Germinal center (tissue), 1 donor: ENCODE measurements at places on chromosomes 12 and 14.
A peak's percentile ranks its signal among the peaks of the same experiment; 100 is the strongest.

DNA sequence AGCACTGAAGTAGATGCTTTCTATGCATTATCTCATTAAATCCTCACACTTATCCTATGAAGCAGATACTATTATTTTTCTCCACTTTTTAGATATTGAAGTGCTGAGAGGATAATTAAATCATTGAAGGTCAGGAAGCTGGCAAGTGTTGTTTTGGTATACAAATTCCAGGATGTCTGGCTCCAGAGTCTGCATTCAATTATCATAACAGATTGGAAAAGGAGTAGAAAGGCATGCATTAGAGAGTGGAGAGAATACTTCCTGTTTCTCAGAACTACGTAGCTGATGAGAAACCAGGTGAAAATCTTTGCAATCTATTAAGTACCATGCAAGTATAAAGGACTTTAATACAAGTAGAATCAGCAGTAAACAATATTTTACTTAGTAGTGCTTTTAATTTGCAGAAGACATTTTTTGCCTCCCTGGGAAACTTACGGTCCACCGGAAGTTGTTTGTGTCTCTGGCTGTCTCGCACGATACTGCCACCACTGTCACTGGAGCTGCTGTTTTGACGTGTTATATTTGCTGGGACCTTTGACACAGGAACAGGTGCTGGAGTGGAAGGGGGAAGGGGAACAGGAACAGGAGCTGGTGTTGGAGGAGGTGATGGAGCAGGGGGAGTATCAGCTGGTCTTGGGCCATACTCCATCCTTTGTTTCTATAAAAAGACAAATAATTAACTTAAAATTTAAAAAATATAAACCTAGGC lies 158.0 kb downstream of the EPS8 start:
- no peak for DNase-seq

GRCh38 chr14:32449648-32450047 lies 120.5 kb downstream of the AKAP6 start:
- DNase-seq = no peak

GRCh38 chr12:79156846-79157463 lies 292.4 kb downstream of the SYT1 start:
- no peak for DNase-seq

- DNase-seq = no peak
Observed at GRCh38 chr14:105140581-105140980, 28.0 kb downstream of the JAG2 start.

- no peak for DNase-seq
Observed at GRCh38 chr12:95173392-95174251, 43.6 kb downstream of the FGD6 start.

GRCh38 chr14:105138551-105139111 lies 29.9 kb downstream of the JAG2 start:
- DNase-seq = no peak

GRCh38 chr14:55045087-55045486 lies 6.4 kb upstream of the MAPK1IP1L start:
- DNase-seq = no peak

GRCh38 chr14:99033951-99034350 lies 238.0 kb downstream of the BCL11B start:
- DNase-seq = no peak

DNA sequence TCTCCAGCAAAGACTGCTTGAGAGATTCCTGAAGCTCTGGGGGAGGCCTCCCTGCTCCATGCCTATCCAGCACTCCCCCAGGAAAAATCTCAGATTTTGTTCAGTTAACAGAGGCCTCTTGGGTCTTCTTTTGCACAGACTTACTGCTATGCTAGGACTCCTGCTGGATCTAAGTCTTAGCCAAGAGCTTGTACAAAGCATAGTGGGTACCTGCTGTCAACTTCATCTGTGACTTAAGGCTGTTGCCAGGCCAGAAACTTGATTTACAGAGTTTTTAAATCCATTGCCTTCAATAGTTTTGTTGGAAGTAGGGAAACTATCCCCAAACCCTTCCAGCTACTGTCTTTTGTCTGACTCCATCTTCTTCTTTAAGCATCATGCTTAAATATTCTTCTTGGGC lies 140.5 kb downstream of the SMOC1 start:
- DNase-seq = no peak

DNA sequence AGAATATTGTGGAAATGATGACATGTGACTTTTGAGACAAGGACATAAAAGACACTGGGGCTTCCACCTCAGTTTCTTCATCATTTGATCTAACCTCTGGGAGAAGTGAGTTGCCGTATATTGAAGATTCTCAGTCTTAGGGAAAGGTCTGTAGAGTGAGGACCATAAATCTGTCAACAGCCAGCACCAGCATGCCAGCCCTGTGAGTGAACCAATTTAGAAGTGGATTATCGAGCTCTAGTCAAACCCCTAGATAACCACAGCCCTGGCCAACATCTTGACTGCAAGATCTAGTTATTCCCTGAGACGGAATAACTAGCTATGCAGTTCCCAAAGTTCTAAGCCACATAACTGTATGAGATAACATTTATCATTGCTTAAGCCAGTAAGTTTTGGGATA lies 108.8 kb upstream of the PTPRR start:
- no peak for DNase-seq

- no peak for DNase-seq
Observed at GRCh38 chr14:39230416-39231035, 3.2 kb upstream of the MIA2 start.

GRCh38 chr14:84532016-84532415 lies 997.9 kb upstream of the FLRT2 start:
- no peak for DNase-seq

DNA sequence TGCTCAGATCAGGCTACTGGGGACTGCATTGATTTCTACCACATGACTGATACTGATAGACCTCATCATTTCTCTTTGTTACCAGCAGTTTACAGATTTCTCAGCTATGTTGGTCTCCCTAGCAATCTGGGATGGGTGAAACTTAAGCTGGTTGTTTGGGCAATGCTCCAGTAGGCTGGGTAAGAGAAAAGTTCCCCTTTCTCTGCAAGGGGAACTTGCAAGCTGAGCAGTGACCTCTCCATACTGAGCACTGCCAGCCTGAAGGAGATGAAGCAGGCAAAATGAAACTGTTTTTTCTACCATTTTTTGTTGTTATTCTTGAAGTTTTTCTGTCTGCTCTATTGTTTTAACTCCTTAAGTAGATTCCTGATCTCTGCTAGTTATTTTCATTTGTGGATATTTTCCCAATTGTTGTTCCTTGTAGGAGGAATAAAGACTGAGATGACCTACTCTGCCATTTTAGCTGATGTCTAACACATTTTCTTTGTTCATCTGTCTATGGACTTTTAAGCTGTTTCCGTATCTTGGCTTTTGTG lies 1.3 kb upstream of the OR4M1 start:
- no peak for DNase-seq

DNA sequence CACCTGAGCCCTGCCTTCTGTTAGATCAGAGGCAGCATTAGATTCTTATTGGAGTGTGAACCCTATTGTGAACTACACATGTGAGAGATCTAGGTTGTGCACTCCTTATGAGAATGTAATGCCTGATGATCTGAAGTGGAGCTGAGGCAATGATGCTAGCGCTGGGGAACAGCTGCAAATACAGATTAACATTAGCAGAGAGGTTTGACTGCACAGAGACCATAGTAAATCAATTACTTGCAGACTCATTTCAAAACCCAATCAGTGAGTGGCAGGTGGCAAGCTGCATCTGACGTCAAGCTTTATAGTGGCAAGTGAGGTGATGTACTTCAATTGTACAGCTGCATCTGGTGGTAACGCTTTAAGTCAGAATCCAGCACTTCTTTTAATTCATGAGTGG lies 141.6 kb downstream of the GPHN start:
- DNase-seq = no peak

DNA sequence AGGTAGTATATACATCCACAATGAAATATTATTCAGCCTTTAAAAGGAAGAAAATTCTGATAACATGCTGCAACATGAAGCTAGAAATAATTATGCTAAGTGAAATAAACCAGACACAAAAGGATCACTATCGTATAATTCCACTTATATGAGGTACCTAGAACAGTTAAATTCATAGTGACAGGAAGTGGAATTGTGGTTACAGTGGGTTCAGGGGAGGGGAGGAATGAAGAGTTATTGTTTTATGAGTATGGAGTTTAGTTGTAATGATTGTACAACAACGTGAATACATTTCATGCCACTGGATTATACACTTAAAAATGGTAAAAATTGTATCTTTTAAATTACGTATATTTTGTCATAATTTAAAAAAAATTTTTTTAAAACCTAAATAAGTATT lies 21.0 kb downstream of the EEA1 start:
- no peak for DNase-seq

DNA sequence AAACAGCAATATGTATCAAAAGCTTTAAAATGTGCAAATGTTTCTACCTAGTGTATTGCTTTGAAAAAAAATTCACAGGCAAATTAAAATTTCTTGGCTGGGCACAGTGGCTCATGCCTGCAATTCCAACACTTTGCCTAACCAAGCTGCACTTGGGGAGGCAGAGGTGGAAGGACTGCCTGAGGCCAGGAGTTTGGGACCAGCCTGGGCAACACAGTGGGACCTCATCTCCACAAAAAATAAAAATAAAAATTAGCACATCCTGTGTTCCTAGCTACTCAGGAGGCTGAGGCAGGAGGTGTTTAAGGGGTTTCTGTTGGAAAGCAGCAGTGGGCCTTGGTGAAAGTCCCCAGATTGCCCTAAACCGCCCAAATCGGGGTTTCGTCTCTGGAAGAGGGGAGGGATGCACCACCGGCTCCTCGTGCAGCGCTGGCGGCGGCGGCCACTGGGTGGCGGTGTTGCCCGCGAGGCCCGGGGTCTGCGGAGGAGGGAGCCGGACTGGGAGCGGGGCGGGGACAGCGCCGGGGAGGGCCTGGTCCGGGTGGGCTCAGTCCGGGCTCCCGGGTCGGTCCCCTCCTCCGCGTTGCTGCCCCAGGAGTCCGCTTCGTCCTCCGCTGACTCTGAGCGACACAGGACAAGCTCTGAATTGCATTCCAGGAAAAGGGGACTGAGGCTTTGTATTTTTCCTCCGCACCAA lies 265.6 kb downstream of the AACS start:
- peak; percentile 86 for DNase-seq

DNA sequence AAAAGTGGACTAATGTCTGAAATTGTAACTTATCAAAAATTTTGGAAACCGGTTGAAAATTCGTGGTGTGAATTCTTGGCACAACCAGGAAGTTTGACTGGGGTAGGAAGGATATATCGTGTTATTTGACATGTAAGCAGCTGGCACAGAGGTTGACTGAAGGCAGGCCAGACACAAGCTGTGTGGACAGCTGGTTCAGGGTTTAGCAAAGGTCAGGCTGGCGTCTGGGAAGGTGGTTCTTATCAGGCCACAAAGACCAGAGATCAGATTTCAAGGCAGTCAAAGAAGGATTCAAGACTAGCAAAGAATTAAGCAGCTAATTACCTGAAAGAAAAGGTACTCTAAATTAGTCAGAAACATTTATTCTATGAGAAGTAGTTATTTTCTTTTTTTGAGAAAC lies 450.2 kb upstream of the MDGA2 start:
- no peak for DNase-seq

GRCh38 chr14:58808828-58809227 lies 171.1 kb downstream of the DACT1 start:
- DNase-seq = no peak

DNA sequence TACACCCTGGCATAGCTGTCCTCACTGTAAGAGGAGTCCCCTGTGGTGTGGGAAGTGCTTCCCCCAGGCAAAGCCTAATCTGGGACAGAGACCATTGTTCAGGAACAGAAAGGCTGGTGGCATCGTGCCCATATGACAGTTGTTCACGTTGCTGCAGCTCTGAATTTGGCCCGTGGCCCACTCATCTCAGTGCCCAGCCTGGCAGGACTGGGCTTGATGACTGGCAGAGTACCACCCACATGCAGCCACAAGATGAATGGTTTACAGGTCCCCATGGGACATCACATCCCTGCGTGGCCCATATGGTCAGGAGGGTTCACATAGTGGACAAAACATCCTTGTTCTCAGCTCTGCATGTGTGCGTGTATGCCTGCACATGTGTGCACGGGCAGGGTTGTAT lies 17.5 kb downstream of the IQSEC3 start:
- DNase-seq = no peak

- DNase-seq = peak; percentile 5
Observed at GRCh38 chr14:30620178-30620577, 1.9 kb upstream of the SCFD1 start.

DNA sequence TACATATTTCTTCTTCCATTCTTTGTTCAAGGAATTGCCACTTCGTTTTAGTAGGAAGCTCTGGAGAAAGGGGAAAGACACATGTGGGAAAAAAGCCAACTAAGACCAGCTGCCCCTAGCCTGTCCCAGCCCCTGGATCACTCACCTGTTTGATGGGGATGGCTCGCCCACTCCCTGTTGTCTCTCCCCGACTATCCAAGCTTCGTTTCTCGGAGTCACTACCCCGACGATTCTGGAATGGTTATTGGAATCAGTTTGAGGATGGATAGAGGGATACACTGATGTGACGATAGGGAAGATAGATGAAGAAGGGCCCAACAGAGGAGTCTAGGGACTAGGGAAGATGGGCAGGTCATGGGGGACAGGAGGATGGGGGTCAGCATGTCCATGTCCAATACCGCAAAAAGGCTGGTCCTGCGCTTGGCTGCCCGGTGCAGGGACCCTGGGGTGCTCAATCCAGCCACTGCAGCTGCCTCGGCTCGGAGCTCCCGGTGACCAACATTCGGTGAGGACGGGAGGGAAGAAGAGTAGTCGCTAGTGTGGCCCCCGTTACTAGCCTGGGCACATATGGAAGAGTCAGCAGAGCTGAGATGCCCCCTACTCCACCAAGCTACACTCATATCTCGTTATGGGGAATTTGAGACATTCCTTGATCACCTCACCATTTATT lies 7.0 kb downstream of the AGAP2 start:
- no peak for DNase-seq

DNA sequence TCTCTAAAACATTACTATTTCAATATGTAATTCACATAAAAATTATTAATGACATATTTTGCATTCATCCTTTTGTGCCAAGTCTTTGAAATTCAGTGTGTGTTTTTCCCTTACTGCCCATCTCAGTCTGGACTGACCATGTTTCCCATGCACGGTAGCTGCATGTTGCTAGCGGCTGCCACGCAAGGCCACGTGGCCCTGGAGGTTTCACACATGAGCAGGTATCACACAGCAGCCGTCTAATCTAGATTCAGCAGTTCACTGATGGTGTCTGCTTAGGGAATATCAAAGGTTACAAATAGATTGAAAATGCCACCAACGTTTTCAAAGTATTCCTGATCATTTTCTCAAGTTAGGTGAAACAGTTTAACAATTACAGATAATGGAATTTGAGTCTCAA lies 234.8 kb upstream of the FKBP4 start:
- no peak for DNase-seq
